ENCODE measurements at places on chromosomes 13 and 19.

- no peak for DNase-seq
Measured at GRCh38 chr19:6064336-6065073, 45.8 kb downstream of the RFX2 start.

DNA sequence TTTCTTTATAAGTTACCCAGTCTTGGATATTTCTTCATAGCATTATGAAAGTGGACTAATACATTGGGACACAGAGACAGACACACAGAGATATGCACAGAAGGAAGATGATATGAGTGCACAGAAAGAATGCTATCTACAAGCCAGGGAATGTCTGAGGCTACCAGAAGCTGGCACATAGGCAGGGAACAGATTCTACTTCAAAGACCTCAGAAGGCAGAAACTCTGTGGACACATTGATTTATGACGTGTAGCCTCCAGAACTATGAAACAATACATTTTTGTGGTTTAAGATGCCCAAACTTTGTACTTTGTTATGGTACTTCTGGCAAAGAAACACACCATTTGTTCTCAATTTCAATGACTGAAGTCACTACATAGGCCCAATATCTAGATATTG is 556.7 kb downstream of the PCDH9 start:
- no peak for DNase-seq

DNA sequence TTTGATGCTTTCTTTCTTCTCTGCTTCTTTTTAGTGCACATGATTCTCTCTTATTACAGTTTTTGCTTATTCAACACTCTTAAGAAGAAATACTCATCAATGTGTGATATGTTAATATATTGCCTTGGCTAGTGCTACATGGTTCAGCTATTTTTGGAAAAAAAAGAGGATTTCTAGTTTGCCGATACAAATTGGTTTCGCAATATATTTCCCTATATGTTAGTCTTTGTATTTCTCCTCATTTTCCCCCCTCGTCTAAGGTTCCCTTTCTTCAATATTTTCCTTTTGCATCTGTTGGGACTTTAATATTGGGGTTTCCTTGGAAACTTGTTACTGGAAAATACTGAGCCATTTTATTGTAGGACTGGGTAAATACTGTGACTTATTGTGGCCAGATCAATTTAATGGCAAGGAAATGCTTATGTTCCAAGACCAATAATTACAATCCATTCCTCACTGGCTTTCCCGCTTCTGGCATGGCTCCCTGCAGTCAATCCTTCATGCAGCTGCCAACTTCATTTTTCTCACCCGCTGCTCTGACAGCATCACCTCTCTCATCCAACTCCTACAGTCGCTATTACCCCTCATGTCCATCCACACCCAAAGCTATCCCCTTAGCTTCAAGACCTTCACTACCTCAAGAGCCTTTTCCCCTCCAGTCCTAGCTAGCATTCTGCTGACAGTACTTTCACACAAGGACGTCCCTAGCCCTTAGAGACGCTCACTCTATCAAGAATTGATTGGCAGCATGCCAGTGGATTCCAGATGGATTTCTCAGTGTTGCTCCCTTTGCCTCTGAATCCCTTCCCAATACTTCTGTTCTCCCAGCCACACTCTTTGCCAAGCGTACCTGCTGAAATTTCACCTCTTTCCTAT is 280.1 kb upstream of the TMTC4 start:
- no peak for DNase-seq

- DNase-seq: no peak
Measured at GRCh38 chr19:55454787-55455243, 6.6 kb downstream of the ISOC2 start.

GRCh38 chr19:21117041-21117907 is 24.6 kb upstream of the ZNF431 start:
- no peak for DNase-seq

DNA sequence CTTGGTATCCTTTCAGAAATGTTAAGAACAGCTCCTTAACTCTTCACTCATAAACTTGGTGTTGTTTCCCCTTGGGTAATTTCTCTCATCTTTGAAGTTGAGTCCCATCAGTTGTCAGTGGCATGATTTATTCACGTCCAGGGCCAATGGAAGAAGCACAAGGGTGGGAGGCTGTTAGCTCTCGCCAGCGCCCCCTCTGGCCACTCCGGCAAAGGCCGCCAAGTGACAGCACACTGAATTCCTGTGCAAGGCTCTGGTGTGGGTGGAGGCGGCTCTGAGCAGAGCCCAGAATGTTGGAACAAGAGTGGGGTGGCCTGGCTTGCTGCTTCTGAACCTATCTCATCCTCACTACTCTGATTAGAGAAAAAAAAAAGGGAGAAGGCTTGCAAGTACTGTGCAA is 13.1 kb upstream of the MEDAG start:
- DNase-seq: no peak

DNA sequence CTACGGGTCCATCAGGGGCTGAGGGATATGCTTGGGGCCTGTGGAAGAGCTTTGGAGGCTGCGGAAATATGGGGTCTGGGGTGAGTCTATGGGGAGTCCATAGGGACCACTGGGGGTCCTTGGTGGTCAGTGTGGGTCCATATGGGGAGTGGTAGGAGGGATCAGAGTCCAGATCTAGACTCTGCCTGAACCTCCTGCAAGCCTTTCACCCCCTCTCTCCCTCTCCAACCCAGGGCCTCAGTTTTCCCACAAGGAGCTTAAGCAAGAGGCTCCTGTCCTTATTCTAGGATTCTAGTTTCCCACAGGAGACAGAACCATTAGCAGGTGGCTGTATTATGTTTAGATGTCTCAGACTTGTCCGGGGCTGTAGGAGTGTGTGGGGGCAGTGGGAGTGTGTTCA is 161.9 kb upstream of the TSHZ3 start:
- no peak for DNase-seq

GRCh38 chr13:25237083-25237482 is 50.2 kb downstream of the MTMR6 start:
- no peak for DNase-seq

DNA sequence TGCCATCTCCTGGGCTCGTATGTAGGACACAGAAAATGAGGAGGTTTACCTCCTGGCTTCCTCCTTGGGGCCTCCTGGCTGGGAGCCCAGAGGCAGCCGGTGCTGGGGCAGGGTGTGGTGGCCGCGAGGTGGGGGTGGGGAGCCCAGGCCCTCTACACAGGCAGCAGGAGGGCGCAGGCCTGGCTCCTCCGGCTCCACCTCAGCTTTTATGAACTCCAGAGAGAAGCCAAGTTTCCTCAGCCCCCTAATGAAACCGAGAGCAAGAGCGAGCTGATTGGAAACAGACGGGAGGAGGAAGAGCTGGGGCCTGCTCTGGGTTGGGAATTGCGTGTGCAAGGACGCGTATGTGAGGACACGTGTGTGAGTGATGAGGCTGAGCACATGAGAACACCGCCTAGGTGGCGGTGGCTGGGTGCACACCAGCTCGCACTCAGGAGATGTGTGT is 23.1 kb downstream of the LYL1 start:
- no peak for DNase-seq

GRCh38 chr19:39308531-39309304 is 11.9 kb downstream of the LRFN1 start:
- DNase-seq: no peak

GRCh38 chr13:71408416-71408815 is 458.6 kb downstream of the DACH1 start:
- DNase-seq: no peak
